ENCODE measurements at places on chromosomes 12 and 14. TPM values are rescaled to one million over a fixed set of nuclear protein-coding genes. Genes with fewer than 3 reads are reported as not detected.

DNA sequence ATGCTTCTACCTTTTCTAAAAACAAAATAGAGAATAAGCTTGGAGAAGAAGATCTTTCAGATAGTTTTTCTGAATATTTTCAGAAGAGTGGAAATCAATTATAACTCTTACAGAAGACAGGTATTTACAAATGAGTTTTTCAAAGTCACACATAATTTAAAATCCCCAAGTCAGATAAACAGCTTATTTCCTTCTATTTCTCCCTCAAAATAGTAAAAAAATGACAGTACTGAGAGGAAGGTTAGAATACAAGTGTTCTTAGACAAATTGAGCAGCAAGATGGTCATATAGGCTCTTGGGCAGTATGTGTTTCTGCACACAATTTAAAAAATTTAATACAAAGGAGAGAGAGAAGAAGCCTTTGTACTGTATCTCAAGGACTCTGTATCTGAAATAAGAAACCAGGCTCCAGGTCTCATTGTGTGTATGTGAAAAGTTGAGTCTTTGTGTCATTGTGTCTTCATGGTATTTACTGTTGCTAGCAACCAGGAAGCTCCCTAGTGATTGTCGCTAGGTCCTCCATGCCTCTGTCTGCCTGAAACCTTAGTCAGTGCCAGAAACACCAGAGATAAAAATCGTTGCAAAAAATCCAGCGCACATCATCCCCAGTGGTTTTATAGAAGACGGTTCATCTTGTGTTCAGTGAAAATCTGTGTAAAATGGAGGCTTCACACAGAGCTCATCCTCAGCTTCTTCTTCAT, 12.9 kb upstream of the TUBA1A start:
- DNase-seq, result no peak

- no peak for DNase-seq
Measured at GRCh38 chr12:12635651-12636050, 24.0 kb downstream of the CREBL2 start.

- no peak for DNase-seq
Measured at GRCh38 chr12:25433024-25433423, 120.1 kb downstream of the LMNTD1 start.

- DNase-seq, result peak; percentile 54
Measured at GRCh38 chr12:53173085-53173715, 7.3 kb upstream of the ZNF740 start.

GRCh38 chr12:108750526-108750925, 19.2 kb upstream of the CORO1C start:
- DNase-seq, result no peak

DNA sequence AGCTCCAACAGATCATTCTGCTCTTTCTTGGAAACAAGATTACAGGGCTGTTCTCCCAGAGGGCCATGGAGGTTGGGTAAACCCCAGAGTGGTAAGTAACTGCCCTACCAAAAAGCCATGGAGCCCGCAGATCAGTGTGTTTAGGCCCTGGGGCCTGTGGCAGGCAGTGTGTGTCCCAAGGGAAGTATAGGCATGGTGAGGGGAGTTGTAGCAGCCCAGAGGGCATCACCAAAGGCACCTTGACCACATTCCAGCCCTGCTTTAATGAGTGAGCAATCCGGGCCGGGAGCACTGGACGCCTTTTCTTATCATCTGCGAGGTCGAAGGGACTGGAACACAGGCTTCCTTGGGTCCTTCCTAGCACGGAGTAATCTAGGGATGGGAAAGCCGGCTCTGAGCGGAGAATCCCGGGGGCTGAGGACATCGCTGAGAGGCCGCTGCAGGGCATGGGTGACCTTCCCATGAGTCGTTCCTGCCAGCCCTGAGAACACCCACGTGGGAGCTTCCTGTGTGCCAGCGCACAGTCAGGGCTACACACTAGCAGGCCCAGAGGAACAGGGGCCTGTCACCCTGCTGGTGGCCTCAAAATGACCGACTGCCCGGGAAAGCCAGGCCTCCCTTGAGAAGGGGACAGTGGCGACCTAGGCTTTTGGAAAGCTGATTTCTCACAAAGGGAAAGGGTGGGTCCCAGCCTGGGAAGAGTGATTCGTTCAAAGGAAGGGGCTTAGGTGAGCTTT, 91.3 kb downstream of the NINJ2 start:
- no peak for DNase-seq

- DNase-seq, result no peak
Measured at GRCh38 chr14:78851189-78851588, 681.0 kb downstream of the NRXN3 start.

GRCh38 chr12:20119596-20120402, 248.5 kb upstream of the PDE3A start:
- DNase-seq, result no peak

DNA sequence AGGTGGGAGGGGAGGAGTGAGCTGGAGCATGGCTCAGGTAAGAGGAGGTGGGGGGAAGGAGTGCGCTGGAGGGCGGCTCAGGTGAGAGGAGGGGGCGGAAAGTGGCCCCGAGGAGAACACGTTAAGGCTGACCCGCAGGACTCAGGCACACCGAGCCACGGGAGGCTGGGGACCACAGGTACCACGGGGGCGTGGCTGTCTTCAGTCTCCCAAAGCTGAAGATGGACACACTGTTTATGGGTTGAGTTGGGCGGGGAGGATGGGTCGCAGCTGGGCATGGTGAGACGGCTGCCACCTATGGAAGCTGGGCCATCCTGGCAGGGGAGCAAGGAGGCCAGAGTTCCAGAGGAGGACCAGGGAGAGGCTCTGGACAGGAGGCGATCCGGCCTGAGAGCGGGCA, 23.5 kb downstream of the UBR7 start:
- DNase-seq, result no peak

DNA sequence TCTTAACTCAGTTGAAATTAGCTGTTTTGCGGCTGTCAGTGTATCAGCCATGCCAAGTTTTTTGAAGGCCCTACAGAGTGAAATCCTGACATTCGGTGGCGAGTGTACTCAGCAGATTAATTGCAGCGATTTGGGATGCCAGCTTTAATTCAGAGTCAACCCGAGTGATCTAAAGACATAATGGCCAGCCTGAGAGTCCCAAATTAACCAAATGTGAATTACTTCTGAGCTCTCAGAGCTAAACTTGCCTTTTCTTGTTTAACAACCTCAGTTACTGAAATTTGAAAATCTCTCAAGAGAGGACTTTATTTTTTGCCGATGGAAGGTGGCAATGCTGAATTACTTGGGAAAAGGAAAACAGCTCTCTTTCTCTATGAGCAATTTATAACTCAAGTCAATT, 148.5 kb downstream of the GLT1D1 start:
- no peak for DNase-seq

DNA sequence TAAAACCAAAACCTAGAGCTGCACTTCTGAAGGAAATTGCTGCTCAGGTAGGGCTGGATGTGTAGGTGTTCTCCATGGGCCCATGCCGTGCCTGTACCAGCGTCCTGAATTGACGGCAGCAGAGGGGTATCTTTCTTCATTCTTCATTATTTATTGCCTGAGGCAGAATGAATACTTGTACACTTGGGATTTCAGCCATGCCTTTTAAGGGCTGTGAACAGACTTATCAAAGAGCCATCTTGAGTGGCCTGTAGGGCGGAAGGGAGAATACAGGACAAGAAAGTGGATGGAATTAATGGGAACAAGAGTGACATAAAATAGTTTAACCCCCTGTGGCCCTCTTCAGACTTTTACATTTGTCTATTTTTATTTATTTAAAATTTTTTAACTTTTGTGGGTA, 61.4 kb downstream of the RASSF3 start:
- no peak for DNase-seq

Gene NUAK1
- total RNA-seq, result 78.1 TPM

Gene CARMIL3
- total RNA-seq, result 0.60 TPM

Gene SYCP3
- total RNA-seq, result not detected

Gene ADAMTS20
- not detected for total RNA-seq

Gene SLC24A4
- 0.37 TPM for total RNA-seq

Gene CCDC175
- not detected for total RNA-seq

All from chondrocyte (in vitro differentiated cells).